ENCODE measurements at places on chromosomes 6 and 20.

DNA sequence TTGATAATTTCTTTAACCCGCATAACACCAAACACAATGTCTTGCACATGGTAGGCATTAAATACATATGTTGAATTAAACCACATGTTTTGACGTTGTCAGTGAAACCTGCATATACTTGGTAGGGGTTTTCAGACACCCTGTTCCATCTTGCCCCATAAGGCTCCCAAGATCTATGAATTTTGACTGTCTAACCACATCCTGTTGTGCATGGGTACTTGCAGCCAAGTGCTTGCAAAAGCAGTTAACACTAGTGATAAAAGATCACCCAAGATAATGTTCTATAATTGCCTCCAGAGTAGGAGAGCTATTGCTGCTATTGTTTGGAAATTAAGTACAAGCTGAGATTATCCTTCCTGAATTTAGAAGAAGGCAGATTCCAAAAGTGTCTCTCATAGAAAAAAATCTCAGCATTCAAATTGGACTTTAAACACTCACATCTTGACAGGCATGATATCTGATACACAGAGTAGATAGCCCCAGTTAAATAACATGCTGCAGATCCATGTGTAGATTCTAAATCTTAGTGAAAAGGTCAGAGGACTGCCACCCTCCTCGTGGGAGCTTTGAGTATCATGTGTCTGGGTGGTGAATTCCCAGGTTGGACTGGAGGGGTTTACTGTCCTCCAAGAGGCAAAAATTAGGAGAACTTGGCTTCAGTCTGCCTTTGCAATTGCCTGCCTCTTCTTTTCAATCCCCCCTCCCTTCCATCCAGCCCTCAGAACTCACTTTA lies 25.8 kb upstream of the CCN6 start:
- DNase-seq, result no peak

- no peak for DNase-seq
Measured at GRCh38 chr6:102038964-102039363, 645.5 kb downstream of the GRIK2 start.

DNA sequence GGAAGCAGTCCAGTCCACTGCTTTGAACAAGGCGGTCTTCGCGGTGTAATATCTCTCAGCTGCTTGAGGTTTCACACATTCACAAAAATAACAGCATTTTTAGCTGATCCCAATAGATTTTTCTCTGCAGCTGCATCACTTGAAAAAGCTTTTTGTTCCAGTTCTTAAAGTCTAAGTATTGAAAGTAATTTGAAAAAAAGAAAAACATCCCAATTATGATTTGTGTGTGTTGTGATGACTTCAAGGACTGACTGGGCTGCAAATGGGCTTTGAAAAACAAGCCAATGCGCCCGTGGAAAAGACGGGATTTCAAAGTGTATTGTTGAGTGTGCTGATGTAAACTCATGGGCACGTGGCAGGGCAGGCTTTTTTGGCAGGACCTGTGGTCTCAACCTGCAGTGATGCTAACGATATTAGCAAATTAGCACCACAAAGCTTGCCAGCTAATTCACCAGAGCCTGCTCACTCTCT lies 151.1 kb downstream of the TMEM242 start:
- DNase-seq, result no peak

DNA sequence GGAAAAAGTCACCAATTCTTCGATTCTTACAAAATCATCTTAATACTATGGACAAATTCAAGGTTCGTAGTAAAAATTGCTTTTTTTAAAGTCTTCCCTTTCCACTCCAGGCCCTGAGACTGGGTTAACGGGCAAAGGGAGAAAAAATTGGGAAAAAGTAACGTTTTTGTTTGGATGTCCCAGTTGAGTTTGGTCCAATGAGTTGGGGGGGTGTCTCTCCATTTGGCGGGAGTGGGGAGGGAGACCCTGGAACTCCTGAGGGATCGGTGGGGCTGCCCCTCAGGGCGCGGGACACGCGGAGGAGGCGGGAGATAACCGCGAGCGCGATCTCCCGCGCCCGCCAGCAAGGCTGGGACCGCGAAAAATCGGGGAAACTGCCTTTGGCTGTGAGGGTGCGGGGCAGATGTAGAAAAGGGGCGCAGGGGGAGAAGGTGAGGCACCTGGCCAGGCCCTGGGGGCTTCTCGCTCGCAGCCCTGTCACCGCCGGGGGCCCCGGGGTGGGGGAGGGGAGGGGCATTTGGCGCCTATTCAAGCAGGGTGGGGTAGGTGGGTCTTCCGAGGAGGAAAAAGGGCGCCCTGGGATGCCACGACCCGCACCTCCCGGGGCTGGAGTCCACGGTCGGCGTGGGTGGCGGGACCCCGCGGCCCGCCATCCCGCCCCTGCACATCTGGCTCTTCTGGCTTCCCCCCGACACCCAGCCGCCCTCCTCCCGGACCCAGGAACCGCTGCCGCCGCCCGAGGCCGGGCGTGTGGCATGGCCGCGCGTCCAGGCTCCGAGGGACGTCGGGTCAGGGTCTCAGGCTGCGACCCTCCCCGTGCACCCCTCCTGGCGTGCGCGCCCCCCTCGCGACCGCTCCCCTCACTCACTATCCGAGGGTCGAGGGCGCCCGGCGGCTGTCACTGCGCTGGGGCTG lies 595 bp downstream of the FBXO5 start:
- DNase-seq, result no peak

DNA sequence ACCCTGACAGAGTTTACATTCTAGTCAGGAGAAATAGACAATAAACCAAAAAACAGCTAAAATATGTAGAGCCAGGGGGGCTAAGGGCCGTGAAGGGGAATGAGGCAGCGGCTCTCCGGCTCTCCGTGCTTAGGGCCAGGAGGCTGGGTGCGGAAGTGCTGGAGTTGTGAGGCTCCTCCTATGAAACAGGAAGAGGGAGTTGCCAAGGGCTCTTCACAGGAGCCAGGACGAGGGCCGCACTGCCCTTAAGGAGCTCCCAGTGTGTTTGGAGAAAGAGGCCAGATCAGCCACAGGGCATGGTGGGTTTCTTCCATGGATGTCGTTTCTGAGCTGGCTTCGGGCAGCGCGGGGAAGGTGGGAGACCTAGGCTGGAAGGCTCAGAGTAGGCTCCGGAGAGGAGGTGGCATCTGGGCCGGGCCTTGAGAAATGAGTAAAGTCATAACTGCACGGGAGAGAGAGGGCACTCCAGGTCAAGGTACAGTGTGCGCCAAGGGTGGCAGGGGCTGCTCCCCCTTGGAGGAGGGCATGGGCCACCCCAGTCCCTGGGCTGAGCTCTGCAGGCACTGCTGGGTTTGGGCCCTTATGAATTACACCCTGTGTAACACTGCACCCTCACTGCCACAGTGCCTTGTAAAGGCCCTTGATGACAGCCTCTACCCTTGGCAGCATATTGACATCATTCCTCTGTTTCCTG lies 20.8 kb upstream of the MLN start:
- no peak for DNase-seq

- DNase-seq, result no peak
Measured at GRCh38 chr6:7247828-7248227, 65.2 kb downstream of the SSR1 start.

- DNase-seq, result no peak
Measured at GRCh38 chr6:131349199-131349598, 213.9 kb downstream of the AKAP7 start.

- no peak for DNase-seq
Measured at GRCh38 chr6:158010591-158011477, 29.2 kb downstream of the SYNJ2 start.

DNA sequence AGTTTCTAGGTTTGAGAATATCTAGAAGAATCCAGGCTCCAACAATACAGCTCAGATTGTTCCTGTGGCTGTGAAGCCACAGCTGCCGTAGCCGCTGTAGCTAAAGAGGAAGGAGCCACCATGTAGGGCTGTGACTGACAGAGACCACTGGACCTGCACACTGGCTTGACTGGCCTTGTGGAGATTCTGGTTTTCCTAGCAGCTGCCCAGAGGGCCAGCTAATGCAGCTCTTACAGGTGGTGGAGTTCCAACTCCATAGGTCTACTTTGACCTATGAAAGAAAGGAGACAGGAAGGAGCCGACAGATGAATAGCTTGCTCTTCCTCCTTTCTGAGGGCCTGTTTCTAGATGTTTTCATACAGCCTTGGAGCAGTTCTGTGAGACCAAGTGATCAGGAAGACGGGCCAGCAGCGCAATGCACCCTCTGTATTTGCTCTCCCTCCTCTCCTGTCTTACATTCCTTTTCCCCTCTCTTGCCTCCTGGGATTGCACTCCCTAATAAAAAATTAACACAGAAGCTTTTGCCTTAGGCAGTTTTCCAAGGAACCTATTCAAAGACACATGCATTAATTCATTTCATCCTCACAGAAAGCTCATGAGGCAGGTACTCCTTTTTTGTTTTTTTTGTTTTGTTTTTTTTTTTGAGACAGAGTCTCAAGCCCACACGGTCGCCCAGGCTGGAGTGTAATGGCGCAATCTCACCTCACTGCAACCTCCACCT lies 51.8 kb upstream of the MYB start:
- no peak for DNase-seq

DNA sequence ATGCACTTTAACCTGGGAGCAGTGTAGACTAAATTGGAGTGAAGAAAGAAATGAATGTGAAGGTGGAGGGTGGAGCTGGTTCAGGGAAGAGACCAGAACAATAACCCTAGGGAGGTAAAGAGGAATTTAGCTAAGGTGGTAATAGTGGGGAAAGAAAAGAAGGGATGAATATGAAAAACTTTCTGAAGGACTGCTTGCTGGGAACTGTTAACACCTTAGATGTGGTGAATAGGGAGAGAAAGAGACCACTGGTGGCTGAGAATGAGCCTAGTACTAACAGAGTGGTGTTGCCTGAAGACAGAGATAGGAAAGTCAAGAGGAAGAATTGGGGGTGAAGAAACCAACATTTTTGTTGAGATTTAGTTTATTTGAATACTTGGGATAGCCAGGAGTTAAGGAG lies 78.4 kb upstream of the HS3ST5 start:
- no peak for DNase-seq

DNA sequence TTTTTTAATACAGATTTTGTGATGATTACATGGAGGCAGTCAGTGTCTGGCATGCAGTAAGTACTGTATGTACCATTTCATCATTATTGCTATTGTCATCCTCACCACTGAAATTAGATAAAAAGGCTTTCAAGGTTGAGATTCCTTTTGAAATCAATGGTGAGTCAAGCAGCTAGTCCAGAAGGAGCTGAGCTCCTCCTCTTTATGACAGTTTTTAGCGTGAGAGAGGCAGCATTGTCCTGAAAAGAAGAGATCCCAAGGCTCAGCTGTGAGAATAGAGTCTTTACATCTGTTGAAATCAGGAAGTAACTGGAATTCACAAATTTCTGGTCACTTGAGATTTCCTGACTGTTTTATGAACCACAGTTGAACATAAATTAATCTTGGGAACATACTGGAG lies 161.9 kb downstream of the PAX1 start:
- no peak for DNase-seq

GRCh38 chr6:106101466-106101865 lies 15.3 kb downstream of the PRDM1 start:
- no peak for DNase-seq

GRCh38 chr6:23498013-23498412 lies 628.0 kb upstream of the NRSN1 start:
- no peak for DNase-seq

DNA sequence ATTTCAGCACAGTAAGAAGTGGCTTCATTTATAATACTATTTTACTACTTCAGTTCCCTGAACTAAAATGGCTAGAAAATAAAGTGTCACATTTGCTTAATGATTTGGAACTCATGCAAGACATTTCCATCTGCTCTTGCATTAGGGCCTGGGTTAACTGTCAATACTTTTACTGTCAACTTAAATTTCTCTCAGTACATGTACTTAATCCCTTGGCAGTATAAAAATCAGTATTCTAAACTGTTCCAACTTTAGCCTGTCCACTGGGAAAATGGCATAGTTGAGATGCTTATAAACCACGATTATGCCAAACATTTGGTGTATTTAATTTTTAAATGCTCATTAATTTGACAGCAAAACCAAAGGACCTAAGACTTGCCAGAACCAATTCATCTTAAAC lies 154.5 kb downstream of the ASCC3 start:
- no peak for DNase-seq

GRCh38 chr6:37807656-37808055 lies 11.9 kb upstream of the ZFAND3 start:
- no peak for DNase-seq

DNA sequence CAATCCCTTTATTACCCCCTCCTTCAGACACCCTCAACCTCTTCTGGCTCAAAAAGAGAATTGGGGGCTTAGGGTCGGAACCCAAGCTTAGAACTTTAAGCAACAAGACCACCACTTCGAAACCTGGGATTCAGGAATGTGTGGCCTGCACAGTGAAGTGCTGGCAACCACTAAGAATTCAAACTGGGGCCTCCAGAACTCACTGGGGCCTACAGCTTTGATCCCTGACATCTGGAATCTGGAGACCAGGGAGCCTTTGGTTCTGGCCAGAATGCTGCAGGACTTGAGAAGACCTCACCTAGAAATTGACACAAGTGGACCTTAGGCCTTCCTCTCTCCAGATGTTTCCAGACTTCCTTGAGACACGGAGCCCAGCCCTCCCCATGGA lies 2.2 kb downstream of the TNF start:
- DNase-seq, result no peak

DNA sequence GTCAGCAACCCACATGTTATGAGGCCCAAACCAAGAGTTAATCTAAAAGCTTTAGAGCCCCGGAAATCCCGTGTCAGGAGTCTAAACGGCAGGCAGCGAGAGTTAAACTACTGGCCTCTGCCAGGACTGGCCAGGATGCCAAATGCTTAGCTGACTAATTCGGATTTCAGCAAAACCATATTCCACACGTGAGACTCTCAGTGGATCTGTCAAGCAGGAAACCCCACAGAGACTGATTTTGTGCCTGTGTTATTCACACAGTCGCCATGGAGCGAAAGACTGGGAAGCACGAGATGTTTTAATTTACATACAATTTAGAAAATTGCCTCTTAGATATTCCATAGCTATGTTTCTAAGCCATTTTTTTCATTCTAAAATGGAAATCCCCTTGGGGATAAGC lies 152.9 kb downstream of the RNASET2 start:
- no peak for DNase-seq

DNA sequence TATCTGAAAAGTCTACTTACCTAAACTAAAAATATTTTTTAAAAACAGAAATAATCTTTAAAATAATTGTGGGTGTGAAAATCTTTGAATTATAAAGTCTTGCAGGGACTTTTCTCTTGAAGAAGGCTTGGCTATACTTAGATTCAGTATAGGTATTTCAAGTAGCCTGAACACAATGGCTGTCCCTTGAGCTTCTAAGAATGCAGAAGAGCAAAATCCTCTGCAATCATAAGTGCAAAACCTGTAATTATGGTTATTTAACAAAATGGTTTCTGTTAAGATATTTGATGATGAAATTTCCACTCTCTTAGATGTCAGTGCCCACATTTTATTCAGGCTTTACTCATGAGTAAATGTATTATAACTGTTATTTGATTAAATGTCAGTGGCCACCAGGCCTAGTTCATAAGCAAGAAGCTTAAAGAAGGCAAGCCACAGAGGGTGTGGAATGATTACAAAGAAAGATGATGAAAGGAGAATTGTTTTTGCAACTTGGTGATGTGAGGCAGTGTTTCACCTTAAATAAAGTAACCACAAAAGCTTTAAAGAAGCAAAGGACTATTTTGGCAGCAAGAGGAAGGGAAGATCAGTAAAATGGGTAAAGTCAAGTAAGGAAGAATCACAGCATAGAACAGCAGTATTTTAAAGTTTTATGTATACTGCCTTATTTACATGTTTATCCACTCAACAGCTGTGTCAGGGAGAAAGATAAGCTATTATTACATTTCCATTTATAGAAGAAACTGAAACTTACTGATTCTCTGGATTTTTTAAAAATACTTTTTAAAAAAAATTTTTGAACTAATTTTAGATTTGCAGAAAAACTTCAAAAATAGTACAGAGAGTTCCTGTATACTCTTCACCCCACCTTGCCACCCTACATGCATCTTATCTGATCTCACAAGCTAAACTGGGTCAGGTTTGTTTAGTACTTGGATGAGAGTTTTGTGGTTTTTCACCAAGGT lies 351.2 kb upstream of the RUNX2 start:
- no peak for DNase-seq
